Stimulated activated CD4-positive, alpha-beta T cell treated with anti-CD3 and anti-CD28 coated beads, Interleukin-1b, Interleukin-23, amount 100 ng/mL, for 1 hour (primary cell): ENCODE measurements at places on chromosomes 12 and 14.

- no peak for DNase-seq
Observed at GRCh38 chr12:60191676-60192359, 596.0 kb downstream of the SLC16A7 start.

- DNase-seq = no peak
Observed at GRCh38 chr14:55938249-55938791, 179.9 kb upstream of the PELI2 start.

GRCh38 chr12:26278266-26278665 lies 82.9 kb downstream of the SSPN start:
- no peak for DNase-seq

DNA sequence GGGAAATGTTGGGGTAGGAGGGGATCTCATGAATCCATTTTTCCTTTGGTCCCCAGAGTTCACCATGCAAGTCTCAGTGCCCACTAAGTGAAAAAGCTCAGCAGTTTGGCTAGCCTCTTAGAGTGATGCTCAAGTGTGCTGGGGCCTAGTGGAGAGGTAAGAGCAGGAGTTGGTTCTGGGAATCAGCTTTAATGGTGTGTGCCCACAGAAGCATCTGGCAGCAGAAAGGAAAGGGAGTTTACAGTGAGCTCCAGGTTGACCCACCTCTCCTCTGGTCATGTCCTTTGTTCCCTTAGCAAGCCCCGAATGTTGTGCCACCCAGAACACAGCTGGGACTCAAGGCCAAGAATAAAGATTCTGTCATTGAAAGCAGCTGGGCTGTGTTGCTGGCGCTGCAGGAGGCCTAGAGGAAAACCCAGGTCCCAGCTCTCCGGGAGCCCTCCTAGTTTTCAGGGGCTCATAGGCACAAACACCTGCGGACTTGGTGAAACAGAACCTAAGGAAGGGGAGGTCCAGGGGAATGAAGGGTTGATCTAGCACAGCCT lies 320.8 kb downstream of the ZFP36L1 start:
- DNase-seq = no peak

DNA sequence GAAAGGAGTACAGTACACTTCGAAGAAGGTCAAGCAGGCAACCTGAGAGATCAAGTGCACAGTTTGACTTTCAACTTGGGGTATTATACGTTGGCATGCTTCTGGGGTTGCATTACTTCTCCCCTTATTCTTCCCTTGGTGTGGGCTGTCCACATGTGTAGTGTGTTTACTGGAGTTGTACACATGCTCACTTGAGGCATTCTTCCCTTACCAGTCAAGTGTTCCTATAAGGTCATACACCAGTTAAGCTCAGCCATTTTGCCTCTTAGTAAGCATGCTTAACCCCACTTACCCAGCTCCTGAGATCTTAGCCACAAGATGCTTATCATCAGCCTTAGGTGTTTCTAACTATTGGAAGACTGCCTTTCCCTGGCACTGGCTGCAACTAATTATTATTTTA lies 63.8 kb downstream of the C12orf42 start:
- no peak for DNase-seq

DNA sequence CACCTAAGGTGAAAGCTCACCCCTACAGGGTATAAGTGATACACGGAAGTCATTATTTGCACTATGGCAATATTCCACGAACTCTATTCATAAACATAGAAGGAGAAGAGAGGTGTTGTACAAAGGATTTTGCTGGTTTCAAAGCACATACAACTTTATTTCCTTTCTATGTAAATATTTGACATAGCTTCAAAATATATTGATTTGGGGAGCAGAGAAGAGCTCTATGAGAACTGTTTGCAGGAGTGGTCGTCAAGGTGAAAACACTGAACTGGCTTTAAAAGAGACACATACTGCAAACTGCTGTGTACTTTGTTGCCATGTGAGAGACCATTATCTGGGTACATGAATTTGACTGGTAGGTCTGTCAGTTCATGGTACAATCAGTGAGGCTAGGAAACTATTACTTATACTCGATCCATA lies 16.7 kb downstream of the CNIH1 start:
- DNase-seq = no peak

DNA sequence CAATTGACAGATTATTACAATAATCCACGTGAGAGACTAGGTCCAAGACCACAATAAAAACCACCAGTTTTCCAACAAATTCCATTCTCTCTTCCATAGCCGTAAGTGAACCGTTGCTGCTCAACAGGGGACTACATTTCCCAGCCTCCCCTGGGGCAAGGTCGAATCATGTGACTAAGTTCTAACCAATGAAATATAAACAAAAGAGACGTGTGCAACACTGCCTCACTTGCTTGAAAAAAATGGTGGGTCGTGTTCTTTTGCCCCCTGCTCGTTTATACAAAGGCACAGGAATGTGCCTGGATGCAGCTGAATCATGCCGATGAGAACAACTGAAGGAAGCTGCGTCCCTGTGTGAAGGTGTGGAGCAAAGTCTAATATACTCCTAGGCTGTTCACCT lies 51.1 kb downstream of the HSPB8 start:
- DNase-seq = no peak

DNA sequence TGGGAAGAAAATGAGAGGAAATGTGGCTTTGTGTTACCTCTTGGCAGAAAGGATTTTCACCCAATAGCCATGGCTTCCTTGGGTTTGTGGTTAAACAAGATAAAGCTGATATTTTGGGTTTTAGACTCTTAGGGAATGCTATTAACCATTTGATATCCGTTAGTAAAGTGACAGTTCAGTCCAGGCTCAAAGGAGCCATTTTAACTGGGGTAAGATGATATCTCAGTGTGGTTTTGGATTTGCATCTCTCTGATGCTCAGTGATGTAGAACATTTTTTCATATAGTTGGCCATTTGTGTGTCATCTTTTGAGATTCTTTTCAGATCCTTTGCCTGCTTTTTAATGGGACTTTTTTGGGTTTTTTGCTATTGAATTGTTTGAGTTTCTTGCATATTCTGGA lies 30.1 kb downstream of the IFT43 start:
- no peak for DNase-seq

DNA sequence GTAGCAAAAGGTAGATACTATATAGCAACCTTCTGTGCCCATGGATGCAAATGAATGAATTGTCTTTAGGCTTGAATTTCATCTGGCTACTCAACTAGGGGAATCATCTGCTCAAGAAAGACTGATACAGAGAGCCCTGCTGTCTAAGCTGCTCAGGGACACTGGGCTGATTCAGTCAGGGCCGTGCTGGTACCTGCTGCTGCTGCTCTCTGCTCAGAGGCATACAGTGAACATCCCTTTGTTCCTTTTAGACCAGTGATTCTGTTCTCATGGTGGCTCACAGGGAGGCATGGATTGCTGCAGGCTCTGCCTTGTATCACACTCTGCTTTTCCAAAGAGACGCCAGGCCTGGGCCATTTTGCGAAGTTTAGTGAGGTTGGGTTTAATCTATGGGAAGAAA lies 14.1 kb downstream of the EIF2B2 start:
- DNase-seq = no peak

- peak; percentile 73 for DNase-seq
Observed at GRCh38 chr12:389142-390096, at the start of gene KDM5A. Gene KDM5A, minus strand, starts transcription at chr12:389320. Its CDS starts 229 bp downstream, at chr12:389091.

DNA sequence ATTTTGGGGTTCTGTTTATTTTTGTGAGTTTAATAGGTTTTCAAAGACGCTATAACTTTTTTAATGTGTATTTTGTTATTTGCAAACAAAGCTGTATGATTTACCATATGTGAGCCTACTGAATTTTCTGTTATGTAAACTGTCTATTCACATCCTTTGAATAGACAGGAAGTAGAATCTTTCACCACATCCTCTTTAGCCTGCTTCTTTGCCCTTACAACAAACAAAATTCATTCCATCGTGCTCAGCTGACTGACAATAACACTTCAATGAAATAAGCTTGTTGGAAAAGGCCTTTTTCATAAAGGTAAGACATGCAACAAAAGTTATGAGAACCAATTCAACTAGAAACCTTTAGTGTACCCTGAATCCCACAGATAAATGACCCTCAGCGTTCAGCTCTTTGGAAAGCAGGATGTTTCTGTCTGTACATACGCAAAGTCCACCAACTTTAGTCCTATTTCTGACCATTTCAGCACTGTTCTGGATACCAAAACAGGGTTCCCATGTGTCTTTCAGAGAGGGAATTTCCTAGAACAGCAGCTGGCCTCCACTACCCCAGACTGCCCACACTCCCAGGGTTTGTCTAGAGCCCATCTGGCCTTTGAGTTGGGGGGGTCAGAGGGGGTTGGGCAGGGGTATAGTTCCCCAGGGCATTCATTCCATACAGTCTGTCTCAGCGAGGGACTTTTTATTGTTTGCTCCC lies 71.3 kb downstream of the DUSP6 start:
- no peak for DNase-seq

- DNase-seq = no peak
Observed at GRCh38 chr12:31234955-31235867, 90.7 kb downstream of the SINHCAF start.

DNA sequence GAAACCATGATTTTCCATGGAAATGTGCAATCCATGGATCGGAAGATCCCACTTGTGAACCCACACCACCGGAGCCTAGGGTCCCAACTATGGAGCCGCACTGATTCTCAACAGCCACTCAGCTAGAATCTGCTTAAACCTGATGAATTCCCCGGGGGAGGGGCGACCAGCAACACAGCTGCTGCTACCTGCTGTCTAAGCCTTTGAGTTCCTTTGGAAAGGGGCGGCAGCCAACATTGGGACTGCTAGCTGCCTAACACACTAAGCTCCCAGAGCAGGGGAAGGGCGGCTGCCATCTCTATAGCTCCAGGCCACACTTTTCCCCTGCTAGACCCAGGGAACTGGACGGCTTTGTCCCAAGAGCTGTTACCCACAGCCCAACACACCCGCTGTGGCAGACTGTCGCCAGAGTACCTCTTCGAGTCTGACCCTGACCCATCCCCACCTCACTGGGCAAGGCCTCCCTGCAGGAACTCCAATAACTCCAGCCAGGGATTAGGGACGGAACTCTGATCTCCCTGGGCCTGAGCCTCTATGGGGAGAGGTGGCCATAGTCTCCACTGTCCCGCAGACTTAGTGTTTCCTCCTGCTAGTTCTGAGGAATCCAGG lies 205.8 kb upstream of the SLC16A7 start:
- DNase-seq = no peak

DNA sequence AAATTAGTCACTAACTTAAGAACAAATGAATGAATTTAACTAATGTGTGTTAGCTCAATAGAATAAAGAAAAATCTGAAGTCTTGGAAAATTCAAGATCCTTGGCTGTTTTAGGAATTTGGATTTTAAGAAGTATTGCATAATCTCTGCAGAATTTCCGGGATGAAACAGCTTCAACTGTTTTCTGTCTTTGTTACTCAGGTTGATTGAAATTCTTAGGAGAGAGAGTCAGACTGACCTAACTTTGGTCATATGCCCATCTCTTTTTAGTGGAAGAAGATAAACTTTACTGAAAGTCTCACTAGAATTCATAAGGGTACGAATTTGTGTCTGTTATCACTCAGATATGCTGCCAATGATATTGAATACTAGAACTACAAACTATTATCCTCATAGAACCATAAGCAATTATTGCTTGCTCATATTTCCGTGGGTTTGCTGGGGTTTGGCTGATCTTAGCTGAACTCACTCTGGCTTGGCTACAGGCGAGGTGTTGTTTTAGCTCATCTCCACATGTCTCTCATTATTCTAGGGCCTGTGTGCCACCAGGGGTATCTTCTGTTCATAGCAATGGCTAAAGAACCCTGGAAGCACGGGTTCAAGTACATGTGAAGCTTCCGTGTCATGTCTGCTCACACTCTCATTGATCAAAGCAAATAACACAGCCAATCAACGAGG lies 257.4 kb upstream of the NOVA1 start:
- no peak for DNase-seq

GRCh38 chr12:1698720-1699119 lies 7.8 kb downstream of the ADIPOR2 start:
- DNase-seq = no peak

GRCh38 chr14:24133735-24134134 lies 2.3 kb upstream of the PSME1 start:
- DNase-seq = no peak

- no peak for DNase-seq
Observed at GRCh38 chr14:91878274-91878673, 10.9 kb upstream of the TC2N start.

GRCh38 chr14:69153873-69154270 lies 953 bp upstream of the DCAF5 start:
- DNase-seq = no peak

GRCh38 chr12:56634242-56634836 lies 4.2 kb upstream of the BAZ2A start:
- no peak for DNase-seq
